Right lobe of liver (tissue), 6 donors: ENCODE measurements at places on chromosomes 7 and 10. TPM values are rescaled to one million over a fixed set of nuclear protein-coding genes. Genes with fewer than 3 reads are reported as not detected.

GRCh38 chr7:149570784-149571183, 73.2 kb upstream of the ZNF746 start:
- DNase-seq: no peak

DNA sequence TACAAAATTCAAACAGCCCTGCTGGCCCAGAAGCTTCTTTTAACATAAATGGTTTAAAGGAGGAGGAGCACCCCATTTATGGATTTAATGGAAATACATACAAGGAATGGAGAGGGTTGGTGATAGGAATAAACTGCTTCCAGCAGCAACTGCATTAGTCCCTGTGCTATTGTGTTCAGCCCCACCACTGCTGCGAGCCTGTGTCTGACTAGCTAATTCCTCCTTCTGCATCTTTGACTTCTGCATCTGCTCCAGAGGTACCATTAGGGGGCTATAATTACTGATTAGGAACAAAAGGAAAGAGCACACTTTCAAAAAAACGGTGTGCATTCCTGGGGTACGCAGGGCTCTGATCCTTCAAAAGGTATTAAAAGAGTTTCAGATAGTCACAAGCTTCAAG, 24.8 kb downstream of the CDCA7L start:
- no peak for DNase-seq

- DNase-seq: peak; percentile 20
Observed at GRCh38 chr7:157129200-157129599, 9.5 kb upstream of the UBE3C start.

GRCh38 chr7:28784171-28784902, 173.8 kb downstream of the TRIL start:
- DNase-seq: no peak

DNA sequence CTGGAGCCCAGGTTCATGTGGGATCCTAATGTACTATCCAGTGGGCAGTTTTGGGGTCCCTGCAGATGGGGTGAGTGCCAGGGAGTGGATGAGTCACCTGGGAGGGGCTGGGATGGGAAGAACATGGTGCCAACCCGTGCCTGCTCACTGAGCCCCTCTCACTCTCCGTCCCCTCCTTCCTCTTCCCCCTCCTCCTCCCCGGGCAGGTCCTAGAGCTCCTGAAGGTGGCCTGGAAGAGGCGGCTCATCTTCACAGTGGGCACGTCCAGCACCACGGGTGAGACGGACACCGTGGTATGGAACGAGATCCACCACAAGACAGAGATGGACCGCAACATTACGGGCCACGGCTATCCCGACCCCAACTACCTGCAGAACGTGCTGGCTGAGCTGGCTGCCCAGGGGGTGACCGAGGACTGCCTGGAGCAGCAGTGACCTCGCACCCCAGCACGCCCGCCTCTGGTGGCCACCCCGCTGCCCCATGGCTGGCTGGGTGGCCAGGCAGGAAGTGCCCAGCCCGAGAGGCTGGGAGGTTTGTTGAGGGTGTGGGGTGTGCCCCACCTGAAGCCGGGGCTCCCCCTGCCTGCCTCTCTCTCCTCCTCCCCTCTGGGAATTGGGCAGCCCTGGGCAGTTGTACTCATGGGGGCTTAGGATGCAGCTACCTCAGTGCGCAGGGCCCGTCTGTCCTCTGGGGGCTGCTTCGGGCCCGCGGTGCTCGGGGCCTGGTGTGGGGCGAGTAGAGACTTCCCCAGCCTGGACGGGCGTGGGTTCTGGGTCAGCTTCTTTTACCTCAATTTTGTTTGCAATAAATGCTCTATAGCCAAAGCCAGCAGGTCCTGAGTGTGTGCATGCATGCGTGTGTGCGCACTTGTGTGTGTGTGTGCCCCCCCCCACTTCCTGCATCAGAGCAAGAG, 4.9 kb upstream of the UPK3B start:
- no peak for DNase-seq

DNA sequence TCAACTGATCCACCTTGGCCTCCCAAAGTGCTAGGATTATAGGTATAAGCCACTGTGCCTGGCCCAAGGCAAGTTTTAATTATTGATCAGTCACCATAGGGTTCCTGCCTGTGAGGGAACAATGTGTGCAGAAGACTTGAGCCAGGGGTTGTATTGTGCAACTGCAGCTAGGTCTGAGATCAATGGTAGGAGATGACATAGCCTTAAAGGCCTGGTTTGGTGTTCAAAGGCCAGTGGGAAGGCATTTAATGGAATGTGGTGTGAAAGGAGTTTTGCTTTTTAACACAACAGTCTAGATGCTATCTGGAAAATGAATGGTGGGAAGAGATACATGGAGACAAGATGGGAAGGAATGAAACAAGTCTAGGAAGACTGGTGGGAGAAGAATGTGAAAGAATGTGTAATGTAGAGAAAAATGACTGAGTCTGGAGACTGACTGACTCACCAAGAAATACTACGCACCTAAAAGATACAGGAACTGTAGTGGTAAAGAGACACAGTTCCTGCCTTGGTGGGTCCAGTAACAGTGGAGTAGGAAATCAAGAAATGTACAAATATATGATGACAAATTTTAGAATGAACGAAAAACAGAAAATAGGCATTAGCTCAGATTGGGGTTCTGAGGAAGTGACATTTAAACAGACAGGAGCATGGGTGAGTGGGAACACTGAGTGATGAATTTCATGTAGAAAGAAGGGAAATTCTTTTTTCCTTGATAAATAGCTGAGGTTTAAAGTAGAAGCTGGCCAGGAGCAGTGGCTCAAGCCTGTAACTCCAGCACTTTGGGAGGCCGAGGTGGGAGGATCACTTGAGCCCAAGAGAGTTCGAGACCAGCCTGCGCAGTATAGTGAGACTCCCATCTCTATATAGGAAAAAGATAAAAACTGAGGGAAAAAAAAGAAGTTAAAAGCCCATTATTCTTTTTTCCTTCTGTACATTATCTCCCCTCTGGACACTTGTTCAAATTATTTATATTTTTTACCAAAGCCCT, 9.4 kb downstream of the HNRNPF start:
- peak; percentile 74 for DNase-seq

GRCh38 chr10:71615538-71616329, 103.8 kb downstream of the C10orf105 start:
- no peak for DNase-seq

GRCh38 chr10:101889256-101890210, 45.9 kb upstream of the KCNIP2 start:
- DNase-seq: peak; percentile 75

DNA sequence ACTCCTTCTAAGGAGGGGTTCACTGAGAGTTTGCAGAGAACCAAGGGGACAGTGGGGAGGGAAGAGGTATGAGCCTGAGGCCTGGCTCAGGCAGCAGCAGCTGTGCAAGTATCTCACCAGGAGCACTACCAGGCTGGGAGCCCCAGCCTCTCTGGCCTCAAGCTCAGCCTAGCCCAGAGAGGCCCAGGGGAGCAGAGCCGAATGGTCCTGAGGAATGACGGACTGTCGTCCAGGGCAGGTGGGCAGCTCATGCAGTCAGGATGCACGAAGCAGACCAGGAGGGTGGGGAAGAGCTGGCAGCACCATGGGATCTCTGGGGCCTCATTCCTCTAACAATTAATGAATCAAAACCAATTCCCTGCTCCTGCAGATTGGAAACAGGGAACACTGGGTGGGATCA, 151.5 kb downstream of the GRID1 start:
- DNase-seq: no peak

DNA sequence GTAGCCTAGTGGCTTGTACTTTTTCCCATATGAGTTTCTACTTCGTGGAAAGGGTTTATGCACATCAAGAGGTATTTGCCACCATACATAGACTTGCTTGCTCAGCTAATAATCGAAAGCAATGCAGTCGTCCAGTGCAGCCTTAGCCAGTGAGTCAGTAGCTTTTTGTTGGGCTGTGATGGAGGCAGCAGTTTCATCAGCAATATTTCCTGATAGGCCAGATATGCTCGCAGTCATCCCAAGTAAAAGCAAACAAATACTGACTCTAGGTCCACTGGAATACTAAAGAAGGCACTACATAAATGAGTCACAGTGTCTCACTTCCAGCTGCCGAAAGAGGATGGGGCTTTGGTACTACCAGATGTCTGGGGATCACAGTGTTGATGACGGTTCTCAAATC, 2.1 kb upstream of the BNIP3 start:
- DNase-seq: no peak

DNA sequence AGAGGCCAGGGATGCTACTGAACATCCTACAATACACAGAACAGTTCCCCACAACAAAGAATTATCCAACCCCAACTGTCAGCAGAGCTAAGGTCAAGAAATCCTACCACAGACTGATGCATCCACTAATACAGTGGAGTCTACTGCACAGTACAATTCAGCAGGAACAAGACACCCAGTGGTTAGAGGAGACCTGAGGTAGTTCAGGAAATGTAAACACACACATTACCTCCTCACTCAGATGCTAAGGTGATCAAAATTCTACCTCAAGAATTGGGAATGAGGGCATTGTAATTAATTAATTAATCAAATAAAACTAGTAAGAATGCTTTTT, 91.4 kb downstream of the ZFAND4 start:
- DNase-seq: no peak

Gene PPIF
- 87.6 TPM for total RNA-seq

Gene FAM25C
- total RNA-seq: not detected

Gene DHTKD1
- 72.5 TPM for total RNA-seq

Gene AKR1C8
- total RNA-seq: 6.4 TPM
